ENCODE measurements at places on chromosomes 4 and X.

DNA sequence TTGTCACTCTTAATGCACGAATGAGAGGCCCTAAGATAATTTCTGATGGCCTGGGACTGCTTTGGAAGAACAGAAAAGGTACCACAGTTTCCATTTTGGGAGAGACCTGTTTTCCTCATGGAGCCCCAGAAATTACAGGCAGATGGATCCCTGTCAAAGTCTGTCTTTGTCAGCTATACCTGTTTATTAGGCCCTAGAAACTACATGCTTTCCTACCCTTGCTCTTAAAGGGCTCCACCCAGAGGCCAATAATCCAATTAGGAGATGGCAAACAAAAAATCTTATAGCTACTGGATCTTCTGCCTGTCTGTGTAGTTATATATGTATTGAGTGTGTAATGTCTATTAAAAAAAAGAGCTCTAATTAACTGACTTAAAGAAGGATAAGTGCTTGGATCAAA lies 141.3 kb downstream of the NR3C2 start:
- DNase-seq = no peak

- no peak for DNase-seq
These were observed 67.8 kb downstream of the SPCS3 start for GRCh38 chr4:176387571-176387970.

GRCh38 chr4:37430718-37431416 lies 186.3 kb downstream of the NWD2 start:
- no peak for DNase-seq

DNA sequence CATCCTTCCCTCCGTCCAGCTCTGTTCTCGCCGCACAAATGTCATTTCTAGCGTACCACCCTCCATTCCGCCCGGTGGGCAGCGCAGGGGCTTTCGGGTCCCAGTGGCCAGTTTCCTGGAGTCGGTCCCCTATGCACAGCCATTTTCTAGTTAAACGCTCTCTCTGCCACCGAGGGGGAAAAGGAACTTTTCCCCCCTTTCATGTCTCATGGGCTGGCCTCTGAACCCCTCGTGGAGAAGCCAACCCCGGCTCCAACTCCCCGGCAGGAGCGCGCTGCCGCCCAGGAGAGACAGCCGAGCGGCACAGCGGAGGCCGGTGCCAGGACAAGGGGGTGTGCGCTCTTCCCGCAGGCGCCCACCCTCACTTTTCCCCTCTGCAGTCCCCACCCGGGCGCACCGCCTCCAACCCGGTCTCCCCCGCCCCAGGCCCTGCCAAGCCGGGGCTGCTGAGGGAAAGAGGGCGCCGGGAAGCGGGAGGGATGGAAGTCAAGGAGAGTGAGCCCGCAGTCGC lies 662 bp downstream of the APBB2 start:
- peak; percentile 54 for DNase-seq

- DNase-seq = no peak
These were observed 599.3 kb downstream of the SPRY1 start for GRCh38 chr4:123995936-123996335.

GRCh38 chrX:101230636-101231035 lies 11.1 kb downstream of the DRP2 start:
- DNase-seq = no peak

DNA sequence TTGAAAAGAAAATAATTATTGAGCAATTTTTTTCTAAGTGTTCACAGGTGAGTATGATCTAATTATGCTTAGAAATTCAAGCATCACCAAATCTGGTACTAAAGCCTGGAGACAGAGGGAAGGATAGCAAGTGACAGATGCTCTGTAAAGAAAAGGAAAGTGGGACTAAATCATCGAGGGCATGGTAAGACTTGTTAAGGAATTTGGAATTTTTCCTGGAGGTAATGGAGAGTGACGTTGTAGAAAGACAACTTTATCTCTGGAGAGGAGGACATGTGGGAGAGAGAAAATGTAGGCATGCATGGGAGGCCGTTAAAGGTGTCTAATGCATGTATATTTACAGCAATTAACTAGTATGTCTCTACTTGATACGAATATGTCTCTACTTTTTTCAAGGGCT lies 333.2 kb upstream of the ATOH1 start:
- DNase-seq = no peak

GRCh38 chr4:9989918-9990635 lies 31.2 kb downstream of the SLC2A9 start:
- DNase-seq = no peak

DNA sequence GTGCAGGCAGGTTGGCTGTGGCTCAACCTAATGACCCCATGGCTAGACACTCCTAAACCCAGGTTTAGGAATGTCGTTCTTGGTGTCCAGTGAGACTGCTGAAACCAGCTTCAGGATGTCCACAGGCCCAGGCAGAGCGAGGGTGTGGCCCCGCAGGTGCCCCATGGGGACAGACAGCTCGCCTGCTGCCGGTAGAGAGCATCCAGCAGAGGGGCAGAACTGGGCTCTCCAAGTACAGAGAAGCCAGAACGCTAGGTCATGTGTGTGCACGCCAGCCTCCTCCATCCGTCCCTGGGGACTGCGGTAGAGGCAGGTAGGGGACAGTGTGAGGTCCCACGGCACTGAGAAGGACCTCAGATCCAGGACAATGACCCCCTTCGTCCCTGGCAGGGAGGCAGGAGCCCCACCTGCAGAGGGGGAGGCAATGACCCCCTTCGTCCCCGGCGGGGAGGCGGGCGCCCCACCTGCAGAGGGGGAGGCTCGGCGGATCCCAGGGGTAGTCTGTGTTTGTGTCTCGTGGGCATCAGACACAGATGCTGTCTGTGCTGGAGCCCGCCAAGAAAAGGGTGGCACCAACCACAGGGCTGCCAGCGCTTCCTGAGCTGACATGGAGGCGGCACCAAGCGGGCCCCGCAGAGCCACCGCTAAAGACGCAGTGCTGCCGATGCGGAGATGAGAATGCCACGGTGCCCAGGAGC lies 118.4 kb downstream of the FAM53A start:
- DNase-seq = no peak

DNA sequence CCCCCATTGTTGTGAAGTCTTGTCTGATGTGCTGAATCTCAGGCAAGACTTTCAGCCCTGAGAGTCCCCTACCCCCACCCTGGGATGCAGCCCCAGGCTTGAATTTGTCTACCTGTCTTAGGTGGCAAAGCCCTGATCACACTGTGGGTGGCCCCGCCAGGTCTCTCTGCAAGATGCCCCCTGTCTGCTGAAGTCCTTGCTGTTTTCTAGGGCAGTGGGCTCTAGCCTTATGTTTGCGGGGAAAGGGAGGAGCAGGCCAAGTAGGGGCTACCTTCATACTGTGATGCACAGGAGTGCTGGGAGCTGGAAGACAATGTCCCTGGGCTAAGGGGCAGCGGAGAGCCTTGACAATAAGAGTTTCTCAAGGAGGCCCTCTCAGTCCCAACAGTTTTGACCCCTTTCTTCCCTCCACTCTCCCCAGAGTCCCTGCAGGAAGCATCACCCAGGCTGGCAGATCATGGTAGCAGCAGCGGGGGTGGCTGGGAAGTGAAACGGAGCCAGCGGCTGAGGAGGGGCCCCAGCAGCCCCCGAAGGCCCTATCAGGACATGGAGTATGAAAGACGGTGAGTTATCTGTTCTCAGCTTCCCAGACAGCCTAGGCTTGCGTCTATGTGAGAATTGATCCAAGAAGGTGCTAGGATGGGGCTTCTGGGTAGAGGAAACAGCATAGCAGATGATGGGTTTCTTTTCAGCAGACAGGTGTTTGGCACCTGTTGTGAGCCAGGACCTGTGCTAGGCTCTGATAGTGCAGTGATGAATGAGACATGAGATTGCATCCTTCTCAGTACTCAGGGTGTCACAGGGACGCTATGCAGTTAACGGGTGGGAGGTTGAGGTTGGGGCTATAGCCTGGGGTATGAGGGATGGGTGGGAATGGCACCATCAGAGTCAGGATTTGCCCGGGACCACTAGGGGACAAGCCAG lies 2.2 kb downstream of the RBM10 start:
- DNase-seq = no peak

- DNase-seq = no peak
These were observed 30.1 kb upstream of the SCOC start for GRCh38 chr4:140343303-140343702.

DNA sequence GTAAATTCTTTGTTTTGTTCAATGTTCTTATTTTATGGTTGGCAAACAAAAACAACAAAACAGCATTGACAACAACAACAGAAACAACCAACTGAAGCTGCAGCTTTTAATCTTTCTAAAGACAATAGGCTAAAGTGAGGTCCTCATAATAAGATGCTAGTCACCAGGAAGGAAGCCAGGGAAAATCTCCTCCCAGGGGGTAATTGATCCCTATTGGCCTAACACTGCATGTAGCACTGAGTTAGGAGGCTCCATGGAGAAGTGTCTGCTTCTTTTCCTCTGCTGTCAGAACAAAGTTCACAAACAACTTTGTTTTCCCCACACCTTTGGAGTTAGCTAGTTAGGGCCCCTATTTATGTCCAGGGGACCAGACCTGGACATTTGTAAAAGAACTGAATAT lies 4.7 kb upstream of the LRAT start:
- no peak for DNase-seq

GRCh38 chr4:187606581-187606980 lies 389.0 kb upstream of the ZFP42 start:
- no peak for DNase-seq

- DNase-seq = no peak
These were observed 396.8 kb downstream of the TRAM1L1 start for GRCh38 chr4:116688536-116688935.

- no peak for DNase-seq
These were observed 414.4 kb downstream of the ARHGAP24 start for GRCh38 chr4:85889314-85889713.

GRCh38 chrX:2388669-2389068 lies 112.1 kb downstream of the DHRSX start:
- DNase-seq = no peak

DNA sequence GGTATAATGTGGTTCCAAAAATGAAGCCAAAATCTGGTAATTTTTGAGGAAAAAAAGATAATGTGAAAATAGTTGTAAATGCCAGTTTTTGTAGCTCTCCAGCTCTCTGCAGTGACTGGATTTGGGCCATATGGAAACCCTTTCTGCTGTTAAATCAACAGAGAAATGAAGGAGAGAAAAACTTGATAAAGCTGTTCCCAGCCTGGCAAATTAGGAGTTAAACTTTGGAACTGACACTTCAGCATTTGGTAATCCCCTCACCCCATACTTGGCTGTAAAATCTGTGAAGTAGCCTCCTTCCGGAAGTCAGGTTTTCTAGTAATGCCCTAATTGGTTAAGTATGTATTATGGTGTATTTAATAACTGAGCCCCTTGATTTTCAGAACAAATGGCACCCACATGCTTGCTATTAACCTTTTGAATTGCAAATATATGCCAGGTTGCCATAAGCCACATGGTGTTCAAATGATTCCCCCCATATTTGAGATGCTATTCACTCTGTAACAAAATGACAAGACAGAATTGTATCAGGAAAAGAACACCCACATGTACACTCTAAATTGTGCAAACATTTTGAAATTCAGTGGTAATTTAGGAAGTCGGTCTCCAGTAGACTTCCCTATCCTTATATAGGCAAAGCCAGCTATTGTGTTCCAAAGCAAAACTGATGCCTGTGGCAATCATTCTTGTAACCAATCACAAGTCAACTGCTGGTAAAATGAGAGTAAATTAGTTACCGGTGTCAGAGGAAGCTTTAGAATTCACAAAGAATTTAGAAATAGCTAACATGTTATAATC lies 96.3 kb upstream of the ADAMTS3 start:
- DNase-seq = no peak

DNA sequence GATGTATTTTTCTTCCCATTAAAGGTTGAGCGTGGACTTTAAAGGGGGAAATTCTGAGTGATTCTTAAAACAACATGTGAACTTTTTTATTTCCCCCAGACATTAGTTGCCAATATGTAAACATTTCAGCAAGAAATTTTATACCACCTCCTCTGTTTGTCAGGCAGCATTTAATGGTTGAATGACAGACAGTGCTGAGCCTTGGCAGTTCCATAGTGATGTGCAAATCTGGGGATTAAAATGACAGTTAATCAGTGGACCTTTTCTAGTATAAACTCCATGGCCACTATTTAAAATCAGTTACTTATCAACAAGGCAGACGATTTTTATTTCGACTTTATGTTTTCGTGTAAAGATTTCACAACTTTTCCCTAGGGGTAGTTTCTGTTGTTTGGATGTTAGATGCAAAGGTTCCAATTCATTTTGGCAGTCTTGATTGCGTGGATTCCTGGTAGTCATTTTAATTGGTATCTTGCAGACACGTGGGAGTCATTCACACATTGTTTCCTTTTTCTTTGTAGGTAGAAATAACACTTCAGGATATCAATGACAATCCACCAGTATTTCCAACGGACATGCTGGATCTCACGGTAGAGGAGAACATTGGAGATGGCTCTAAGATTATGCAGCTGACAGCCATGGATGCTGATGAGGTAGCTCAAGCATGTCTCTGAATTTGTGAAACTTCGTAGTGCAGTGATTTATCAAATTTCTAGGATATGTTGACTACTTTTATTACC lies 83.7 kb downstream of the FAT4 start:
- DNase-seq = no peak

DNA sequence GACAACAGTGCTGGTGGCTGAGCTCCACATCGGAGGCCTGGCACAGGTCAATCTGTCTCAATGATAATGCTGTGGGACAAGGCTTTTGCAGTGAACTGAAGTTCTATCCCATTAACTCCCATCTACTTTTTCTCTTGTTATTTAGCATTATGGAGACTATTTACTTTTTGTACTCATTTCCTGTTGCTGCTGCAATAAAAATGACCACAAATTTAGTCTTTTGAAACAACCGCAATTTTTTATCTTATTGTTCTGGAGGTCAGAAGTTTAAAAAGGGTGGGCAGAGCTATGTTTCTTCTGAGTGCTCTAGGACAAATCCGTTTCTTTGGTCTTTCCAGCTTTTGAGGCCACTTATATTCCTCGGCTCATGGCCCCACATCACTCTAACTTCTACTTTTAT lies 111.0 kb upstream of the PITX2 start:
- no peak for DNase-seq

GRCh38 chr4:20166544-20166943 lies 85.2 kb upstream of the SLIT2 start:
- no peak for DNase-seq

DNA sequence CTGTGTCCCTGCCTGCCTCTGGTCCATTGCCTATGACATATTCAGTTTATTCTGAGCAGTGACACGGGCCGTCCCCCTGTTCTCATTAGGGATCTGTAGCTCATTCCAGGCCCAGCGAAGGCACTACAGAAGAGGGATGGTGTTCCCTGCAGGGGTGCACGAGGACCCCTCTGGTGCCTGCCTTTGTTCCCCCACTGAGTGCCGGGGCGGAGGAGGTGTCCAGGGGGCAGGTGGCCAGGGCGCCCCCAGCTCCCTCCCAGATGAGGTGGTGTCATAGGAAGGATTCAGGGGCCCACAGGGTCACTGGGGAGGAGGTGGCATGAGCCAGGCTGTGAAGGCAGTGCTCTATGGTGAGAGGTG lies 61.0 kb downstream of the SORCS2 start:
- DNase-seq = no peak

All from anterior cingulate cortex (tissue), 58 donors.